Substantia nigra (tissue), 51 donors: ENCODE measurements at places on chromosomes 5 and 9.

- DNase-seq: no peak
Observed at GRCh38 chr5:149268928-149269557, 2.6 kb upstream of the AFAP1L1 start.

- no peak for DNase-seq
Observed at GRCh38 chr5:39475159-39475571, 50.4 kb upstream of the DAB2 start.

DNA sequence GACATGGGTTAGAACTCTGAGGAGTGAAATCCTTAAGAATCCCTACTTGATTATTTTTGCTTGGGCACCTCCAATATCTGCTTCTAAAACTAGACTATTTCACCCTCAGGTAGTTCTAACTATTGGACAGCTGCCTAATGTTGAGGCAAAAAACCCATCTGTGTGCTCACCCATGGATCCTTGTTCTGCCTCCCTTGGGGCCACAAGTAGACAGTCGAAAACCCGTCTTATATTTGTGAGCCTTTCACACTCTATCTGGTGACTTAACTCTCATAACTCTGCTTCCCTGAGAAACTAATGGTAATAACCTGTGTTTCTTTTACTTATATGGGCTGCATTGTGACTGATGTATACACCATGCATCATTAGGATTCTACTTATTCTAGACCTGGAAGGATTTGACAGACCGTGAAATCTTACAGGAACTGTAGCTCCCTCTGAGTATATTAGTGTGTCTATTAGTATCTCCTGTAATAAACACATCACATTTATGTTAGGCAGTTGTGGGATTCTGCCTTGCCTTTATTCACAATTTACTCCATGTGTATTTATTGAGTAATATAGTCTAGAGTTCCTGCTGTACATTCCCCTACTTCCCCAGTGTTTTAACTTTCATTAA, 94.6 kb upstream of the SGCD start:
- DNase-seq: no peak

- DNase-seq: no peak
Observed at GRCh38 chr5:40552981-40553380, 126.7 kb upstream of the PTGER4 start.

DNA sequence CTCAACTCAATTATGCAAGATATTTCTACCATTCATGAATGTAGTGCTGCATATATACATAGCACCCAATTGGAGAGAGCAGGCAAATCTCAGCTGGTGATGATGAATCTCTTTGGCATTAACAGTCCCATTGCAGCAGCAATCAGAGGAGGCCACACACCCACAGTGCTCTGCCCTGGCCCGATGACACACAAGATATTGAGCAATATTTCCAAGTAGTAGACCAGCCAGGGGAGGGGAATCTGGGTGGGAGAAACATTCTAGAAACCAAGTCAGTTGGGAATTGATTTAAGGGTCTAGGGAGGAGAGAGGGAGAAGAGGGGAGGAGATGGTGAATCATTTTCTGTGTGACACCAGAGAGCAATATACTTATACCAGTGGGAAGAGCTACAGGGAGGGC, 14.9 kb upstream of the C5orf63 start:
- no peak for DNase-seq

GRCh38 chr5:7659420-7659819, 191.5 kb downstream of the CFAP90 start:
- no peak for DNase-seq

- DNase-seq: no peak
Observed at GRCh38 chr5:50320131-50320749, 120.8 kb downstream of the EMB start.

GRCh38 chr5:125712397-125712796, 710.8 kb upstream of the GRAMD2B start:
- no peak for DNase-seq

DNA sequence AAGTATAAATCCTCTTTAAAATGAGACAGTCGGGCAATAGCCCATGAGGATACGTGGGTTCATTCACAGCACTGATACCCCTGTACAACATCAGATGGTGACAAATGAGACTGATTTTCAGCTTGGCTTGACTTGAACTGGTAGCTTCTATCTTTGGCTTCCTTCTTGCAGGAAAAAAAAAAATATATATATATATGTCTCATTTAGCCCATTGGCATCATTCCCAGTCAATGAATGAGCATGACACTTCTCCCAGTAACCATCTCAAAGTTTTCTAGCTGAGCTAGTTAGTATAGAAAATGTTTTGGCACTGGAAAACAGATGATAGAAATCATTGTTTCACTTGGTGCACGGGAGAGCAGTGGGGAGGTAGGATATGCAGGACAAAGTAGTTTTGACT, 222.5 kb upstream of the TAS2R1 start:
- DNase-seq: no peak

GRCh38 chr5:52869391-52869790, 81.7 kb downstream of the ITGA1 start:
- no peak for DNase-seq

DNA sequence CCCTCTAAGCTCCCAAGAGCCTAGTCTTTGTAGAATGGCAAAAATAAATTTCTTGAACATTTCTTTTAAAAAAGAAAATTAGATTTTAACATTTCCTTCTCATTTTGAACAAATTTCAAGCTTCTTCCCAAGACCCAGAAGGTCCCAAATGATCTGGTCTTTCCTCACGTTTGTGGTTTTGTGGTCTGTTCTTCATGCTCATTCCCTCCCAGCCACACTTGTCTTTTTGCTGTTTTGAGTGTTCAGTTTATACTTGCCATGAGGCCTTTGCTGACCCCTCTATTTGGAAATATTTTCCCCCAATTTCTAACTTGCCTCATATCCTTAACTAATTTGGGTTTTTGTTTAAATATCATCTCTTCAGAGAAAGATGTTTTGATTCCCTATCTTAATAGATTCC, 133.4 kb upstream of the PAPPA start:
- DNase-seq: no peak

- no peak for DNase-seq
Observed at GRCh38 chr9:95057101-95057500, 260.4 kb downstream of the FANCC start.

DNA sequence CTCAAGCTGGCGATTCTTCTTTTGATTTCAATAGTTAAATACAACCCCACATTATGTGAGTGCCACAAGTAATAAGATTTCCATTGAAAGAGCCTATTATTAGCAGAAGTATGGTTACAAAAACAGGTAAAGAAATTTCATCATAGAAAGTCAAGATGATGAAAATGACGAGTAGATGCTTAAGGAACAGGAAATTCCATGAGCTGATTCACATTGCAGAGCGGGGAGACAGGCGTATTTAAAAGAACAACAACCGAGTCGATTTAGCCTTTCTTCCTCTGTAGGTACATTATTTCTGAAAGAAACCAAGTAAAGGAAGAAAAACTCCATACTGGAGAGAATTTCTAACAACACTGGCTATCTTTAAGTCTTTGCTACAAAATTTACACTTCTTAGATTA, 310.4 kb downstream of the SLF1 start:
- no peak for DNase-seq

GRCh38 chr5:150751096-150751891, 7.5 kb downstream of the DCTN4 start:
- no peak for DNase-seq

GRCh38 chr9:133639613-133640012, 3.5 kb downstream of the DBH start:
- DNase-seq: no peak

GRCh38 chr5:2131826-2132496, 249.2 kb upstream of the IRX4 start:
- DNase-seq: no peak

- no peak for DNase-seq
Observed at GRCh38 chr5:124678468-124678867, 68.0 kb downstream of the ZNF608 start.

GRCh38 chr5:92283521-92283920, 900.4 kb upstream of the ARRDC3 start:
- DNase-seq: no peak

- no peak for DNase-seq
Observed at GRCh38 chr5:142906863-142907671, 136.9 kb downstream of the ARHGAP26 start.

DNA sequence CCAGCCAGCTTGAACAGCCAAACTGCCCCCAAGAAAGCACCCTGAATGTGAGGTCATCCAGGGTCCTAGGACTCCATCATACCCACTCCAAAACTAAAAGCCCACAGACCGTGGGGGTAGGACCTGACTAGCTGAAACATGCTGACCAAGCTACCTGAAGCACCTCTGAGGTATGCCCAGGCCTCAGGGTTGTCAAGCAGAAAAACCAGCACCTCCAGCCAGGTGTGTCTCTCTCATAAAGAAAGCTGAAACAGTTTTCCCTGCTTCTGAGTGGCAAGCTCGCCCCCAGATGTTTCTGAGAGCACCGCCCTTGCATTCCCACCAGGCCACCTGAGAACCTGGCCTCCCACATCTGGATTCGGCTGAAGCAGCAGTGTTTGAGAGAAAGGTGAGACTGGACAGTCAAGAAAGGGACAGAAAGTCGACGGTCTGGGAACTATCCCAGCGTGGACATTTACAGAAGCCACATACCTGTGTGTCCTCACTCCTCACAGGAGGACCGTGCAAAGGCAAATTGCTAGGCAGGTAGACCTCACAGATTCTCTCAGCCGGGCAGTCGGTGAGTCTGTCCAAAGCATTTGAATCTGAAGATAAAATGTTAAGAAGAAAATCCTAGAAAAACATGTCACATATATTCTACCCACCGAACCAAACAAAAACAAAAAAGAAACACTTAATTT, 155.6 kb upstream of the RASEF start:
- DNase-seq: no peak

DNA sequence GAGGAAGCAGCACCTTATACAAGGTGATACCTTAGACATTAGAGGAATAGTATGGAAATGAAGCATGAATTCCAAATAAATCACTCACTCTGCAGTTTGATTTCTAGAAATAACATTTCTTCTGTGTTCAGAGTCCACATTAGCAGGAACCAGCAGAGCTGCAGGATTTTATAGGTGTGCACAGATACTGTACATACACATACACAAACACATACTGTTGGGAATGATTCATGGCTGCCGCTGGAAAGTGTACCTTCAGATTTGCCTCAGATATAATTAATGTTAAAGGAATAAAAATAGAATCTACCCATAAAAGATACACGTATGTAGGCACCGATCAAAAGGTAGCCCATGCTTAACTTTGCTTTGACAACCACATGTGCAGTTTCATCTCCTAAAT, 578.1 kb downstream of the CSNK1G3 start:
- DNase-seq: no peak

- DNase-seq: no peak
Observed at GRCh38 chr9:394347-395052, 179.8 kb downstream of the DOCK8 start.

DNA sequence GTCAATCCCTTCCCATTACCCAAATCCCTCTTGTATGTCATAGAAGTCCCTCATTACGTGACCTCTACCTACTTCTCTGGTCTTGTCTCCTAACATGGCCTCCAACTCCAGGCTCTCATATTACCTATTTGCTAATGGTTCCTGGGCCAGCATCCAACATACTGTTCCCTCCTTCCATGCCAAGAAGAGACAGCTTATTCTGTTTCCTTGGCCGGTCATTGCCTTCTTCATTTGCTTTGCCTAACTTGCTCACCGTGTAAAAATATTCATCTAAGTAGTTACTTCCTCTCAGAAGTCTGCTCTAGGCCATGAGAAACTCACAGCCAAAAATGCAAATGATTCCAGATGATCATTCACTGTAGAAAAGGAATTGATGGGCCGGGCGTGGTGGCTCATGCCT, 8.9 kb upstream of the IL6ST start:
- no peak for DNase-seq

DNA sequence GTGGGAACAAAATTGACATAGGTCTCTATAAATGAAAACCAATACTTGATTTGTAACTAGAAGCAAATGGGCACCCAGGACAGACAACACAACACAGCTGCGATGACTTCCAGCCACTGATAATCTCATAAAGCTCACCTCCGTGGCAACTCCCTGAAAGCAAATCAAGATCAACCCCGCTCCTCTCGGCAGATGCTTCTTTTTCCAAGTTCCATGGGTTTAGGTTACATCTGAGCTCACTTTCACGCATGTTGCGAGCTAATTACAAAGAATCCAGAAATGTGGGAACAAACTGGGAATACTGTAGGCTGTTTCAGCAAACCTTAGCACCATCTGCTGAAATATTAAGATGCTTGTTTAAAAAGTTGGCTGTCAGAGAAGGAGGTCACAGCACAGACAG, 153.9 kb downstream of the ELAVL2 start:
- no peak for DNase-seq
